Aorta (tissue), 5 donors: ENCODE measurements at places on chromosomes 1 and 21.
A peak's percentile ranks its signal among the peaks of the same experiment; 100 is the strongest.

- H3K4me1 ChIP-seq: no peaks in the 10 kb centered on the region
- no peaks in the 10 kb centered on the region for H3K27me3 ChIP-seq
- DNase-seq: no peak
- no peak overlapping the region for H3K4me3 ChIP-seq
- H3K27ac ChIP-seq: no peak overlapping the region
Observed at GRCh38 chr1:225996946-225997545, 2.1 kb downstream of the SDE2 start.

GRCh38 chr1:3656450-3657095 is 4.3 kb downstream of the TP73 start:
- H3K36me3 ChIP-seq: no peaks in the 10 kb centered on the region
- H3K27me3 ChIP-seq: no peaks in the 10 kb centered on the region
- H3K4me3 ChIP-seq: no peak overlapping the region
- no peak overlapping the region for H3K27ac ChIP-seq
- H3K4me1 ChIP-seq: no peaks in the 10 kb centered on the region

- no peak for DNase-seq
- H3K4me3 ChIP-seq: no peak overlapping the region
- H3K4me1 ChIP-seq: no peaks in the 10 kb centered on the region
- H3K27me3 ChIP-seq: no peaks in the 10 kb centered on the region
Observed at GRCh38 chr1:75937034-75937433, 4.8 kb upstream of the ASB17 start.

GRCh38 chr1:168893359-168893801 is 164.4 kb upstream of the DPT start:
- H3K27ac ChIP-seq: no peak overlapping the region
- peaks cover 2% of the 10 kb centered on the region for H3K4me1 ChIP-seq
- no peak overlapping the region for H3K4me3 ChIP-seq
- DNase-seq: no peak

DNA sequence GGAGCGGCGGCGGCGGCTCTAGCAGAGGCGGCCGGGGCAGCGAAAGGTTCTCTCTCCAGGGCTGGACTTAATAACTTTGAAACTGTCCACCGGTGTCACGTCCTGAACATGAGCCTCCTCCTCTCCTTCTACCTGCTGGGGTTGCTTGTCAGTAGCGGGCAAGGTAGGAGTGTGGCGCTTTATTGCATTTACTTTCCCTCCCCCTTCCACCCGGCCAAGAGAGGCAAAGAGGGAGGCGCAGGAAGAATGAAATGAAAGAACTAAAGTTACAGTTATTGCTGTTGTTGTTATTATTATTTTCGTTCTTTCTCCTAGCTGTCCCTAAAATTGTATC is 214 bp downstream of the NCAM2 start:
- H3K4me1 ChIP-seq: no peaks in the 10 kb centered on the region
- no peak for DNase-seq
- H3K4me3 ChIP-seq: peak overlapping the region; percentile 54
- H3K36me3 ChIP-seq: no peaks in the 10 kb centered on the region

- H3K27ac ChIP-seq: peak overlapping the region; percentile 78
- no peak for DNase-seq
- H3K4me1 ChIP-seq: no peaks in the 10 kb centered on the region
- no peak overlapping the region for H3K4me3 ChIP-seq
- H3K36me3 ChIP-seq: no peaks in the 10 kb centered on the region
Observed at GRCh38 chr1:230270559-230271281, 155.4 kb downstream of the PGBD5 start.

- no peaks in the 10 kb centered on the region for H3K4me1 ChIP-seq
- no peak for DNase-seq
- no peaks in the 10 kb centered on the region for H3K36me3 ChIP-seq
- H3K4me3 ChIP-seq: no peak overlapping the region
Observed at GRCh38 chr1:6035303-6035702, 10.4 kb upstream of the KCNAB2 start.

DNA sequence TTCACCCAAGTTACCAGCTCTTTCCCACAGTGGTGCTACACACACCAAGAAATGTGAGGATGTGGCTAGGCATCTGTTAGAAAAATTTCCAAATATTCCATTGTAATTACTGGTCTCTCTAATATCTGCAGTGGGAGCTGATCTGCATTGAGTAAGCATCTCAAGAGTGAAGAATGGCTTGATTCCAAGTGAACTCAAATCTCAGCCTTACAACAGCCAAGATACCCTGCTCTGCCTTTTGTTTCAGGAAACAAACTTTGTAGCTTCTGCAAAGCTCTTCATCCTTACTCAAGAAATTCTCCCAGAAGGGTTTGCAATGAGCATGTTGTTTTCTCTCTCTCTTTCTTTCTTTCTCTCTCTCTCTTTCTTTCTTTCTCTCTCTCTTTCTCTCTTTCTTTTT is 181.1 kb downstream of the FCRL5 start:
- no peaks in the 10 kb centered on the region for H3K36me3 ChIP-seq
- H3K4me1 ChIP-seq: no peaks in the 10 kb centered on the region
- H3K4me3 ChIP-seq: no peak overlapping the region
- H3K27ac ChIP-seq: no peak overlapping the region
- H3K27me3 ChIP-seq: no peaks in the 10 kb centered on the region
- DNase-seq: no peak

DNA sequence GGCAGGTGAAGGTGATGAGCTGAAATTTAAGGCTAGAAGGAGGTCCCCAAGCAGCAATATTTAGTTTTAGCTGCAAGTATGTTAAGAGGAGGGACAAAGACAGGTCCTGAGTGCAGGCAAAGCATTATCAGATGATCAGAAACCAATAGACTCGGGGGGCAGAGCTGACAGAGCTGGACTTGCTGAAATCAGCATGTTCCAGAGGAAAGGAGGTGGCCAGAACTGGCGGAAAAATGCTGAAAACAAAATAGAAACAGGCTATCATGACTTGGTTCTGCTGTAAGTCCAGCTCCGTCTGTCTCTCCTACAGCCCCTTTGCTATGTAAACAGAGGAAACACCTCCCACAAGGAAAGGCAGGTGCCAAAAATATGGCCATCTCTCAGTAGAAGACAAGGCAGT is at the start of gene CD5L:
Gene CD5L, minus strand, starts transcription at position 101 of the 400 bp plus-strand sequence. CDS start 107 bp downstream, outside the sequence.
- DNase-seq: no peak
- no peak within 1 kb of the TSS for H3K27ac ChIP-seq
- no peak within 1 kb of the TSS for H3K4me3 ChIP-seq
- no peaks in the 10 kb centered on the region for H3K27me3 ChIP-seq
- no peaks in the 10 kb centered on the region for H3K4me1 ChIP-seq
- H3K36me3 ChIP-seq: no peaks in the 10 kb centered on the region

- H3K36me3 ChIP-seq: no peaks in the 10 kb centered on the region
- no peak overlapping the region for H3K27ac ChIP-seq
- DNase-seq: no peak
Observed at GRCh38 chr1:164777518-164777917, 218.5 kb downstream of the PBX1 start.

GRCh38 chr1:174367892-174368291 is 79.9 kb upstream of the GPR52 start:
- H3K4me3 ChIP-seq: no peak overlapping the region
- no peaks in the 10 kb centered on the region for H3K36me3 ChIP-seq
- H3K4me1 ChIP-seq: no peaks in the 10 kb centered on the region
- no peak overlapping the region for H3K27ac ChIP-seq
- DNase-seq: peak; percentile 52

- no peak overlapping the region for H3K27ac ChIP-seq
- H3K4me3 ChIP-seq: no peak overlapping the region
- no peak for DNase-seq
- H3K4me1 ChIP-seq: no peaks in the 10 kb centered on the region
- H3K36me3 ChIP-seq: no peaks in the 10 kb centered on the region
- H3K27me3 ChIP-seq: no peaks in the 10 kb centered on the region
Observed at GRCh38 chr1:112762541-112763500, 47.7 kb upstream of the PPM1J start.

DNA sequence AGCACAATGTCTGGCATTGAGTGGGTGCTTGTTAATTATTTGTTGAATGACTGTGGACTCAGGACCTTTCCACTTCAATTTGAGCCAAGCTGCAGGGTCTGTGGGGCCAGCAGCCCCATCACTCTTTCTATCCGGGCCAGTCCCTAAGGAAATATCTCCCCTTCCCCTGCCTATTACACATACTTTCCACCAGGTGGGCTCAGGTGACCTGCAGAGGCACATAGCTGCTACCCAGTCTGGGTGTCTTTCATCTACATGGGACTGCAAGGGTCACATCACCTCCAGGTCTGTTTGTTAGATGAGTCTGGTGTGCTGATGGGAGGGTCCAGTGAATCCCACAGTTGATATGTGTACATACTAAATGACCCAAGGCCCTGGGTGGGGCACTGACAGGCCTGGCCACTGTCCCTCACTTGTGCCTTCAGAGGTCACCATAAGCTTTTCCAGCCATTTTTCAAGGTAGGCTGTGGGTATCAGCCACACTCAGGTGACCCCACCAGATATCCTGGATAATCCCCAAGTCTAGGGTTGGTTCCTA is 59.5 kb upstream of the KDM4A start:
- no peaks in the 10 kb centered on the region for H3K4me1 ChIP-seq
- H3K4me3 ChIP-seq: no peak overlapping the region
- DNase-seq: no peak
- H3K27me3 ChIP-seq: no peaks in the 10 kb centered on the region

DNA sequence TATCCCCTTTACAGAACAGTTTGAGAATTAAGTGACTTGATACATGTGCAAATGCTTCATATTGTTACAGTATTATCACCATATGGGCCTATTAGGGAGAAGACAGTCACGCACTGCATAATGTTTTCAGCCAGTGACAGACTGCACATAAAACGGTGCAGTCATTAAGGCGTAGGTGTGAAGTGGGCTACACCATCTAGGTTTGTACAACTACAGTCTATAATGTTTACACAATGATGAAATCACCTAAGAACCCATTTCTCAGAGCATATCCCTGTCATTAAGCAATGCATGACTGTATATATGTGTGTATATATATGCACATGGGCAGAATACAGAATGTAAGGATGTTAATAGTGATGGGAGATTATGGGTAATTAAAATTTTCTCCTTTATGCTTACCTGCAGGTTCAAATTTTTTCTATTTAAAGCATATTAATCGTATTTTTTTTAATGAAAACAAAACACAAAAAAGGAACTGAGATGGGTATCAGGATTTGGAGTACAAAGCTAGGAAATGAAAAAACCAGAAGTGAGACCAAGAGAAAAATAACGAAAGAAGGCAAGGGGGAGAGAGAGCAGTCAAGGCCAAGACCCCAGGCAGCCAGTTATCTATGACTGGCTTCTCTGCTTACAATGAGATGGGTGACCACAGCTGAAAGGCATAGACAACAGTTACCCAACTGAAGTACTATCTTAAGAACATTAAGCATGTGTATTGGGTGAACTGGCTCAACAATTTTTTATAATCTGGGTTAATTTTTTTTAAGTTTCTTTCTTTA is 122.9 kb upstream of the DAB1 start:
- no peak overlapping the region for H3K4me3 ChIP-seq
- no peaks in the 10 kb centered on the region for H3K4me1 ChIP-seq
- H3K27me3 ChIP-seq: no peaks in the 10 kb centered on the region
- no peak for DNase-seq
- no peak overlapping the region for H3K27ac ChIP-seq
- H3K36me3 ChIP-seq: no peaks in the 10 kb centered on the region

DNA sequence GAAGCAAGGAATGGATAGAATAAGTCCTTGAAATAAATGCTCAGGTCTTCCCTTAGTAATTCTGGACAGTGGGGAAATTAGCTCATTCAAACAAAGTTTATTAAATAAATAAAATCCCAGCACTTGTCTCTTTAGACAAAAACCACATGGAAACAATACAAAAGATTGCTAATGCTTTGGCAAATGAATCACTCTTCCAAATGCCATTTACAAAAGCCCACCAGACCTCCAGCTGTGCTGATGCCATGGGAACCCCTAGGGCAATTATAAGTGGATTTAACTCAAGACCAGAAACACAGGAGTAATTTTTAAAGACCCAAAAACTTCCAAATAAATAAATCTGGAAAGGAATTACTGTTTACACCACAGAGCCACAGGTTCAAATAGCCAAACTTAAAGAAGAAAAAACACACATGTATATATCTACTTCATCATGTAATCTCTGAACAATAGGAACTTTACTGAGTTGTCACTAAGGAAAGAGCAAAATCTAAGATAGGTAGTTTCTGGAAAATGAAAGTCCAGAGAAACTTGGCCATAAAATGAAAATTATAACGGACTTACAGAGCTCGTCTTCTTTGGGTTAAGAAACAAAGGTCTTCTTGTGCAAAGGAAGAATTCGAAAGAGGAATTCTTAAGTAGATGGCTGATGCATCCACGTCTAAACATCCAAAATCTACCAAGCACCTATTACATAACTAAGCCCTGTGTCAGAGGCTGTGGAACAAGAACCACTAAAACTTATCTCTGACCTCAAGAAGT is 399.4 kb downstream of the SMYD3 start:
- DNase-seq: no peak
- H3K27ac ChIP-seq: no peak overlapping the region
- no peaks in the 10 kb centered on the region for H3K27me3 ChIP-seq
- H3K4me3 ChIP-seq: no peak overlapping the region
- no peaks in the 10 kb centered on the region for H3K36me3 ChIP-seq

DNA sequence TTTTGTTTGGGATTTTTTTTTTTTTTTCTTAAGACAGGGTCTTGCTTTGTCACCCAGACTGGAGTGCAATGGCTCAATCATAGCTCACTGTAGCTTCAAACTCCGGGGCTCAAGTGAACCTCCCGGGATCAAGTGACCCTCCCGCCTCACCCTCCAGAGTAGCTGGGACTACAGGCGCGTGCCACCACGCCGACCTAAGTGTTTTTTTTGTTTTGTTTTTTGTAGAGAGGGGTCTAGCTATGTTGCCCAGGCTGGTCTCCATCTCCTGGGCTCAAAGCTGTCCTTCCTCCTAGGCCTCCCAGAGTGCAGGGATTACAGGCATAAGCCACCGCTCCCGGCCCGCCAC is 776 bp downstream of the HLCS start:
- peak overlapping the region; percentile 5 for H3K27ac ChIP-seq
- H3K4me1 ChIP-seq: no peaks in the 10 kb centered on the region
- peak overlapping the region; percentile 97 for H3K4me3 ChIP-seq
- no peak for DNase-seq

- no peaks in the 10 kb centered on the region for H3K27me3 ChIP-seq
- H3K4me1 ChIP-seq: no peaks in the 10 kb centered on the region
- H3K27ac ChIP-seq: no peak overlapping the region
- no peaks in the 10 kb centered on the region for H3K36me3 ChIP-seq
Observed at GRCh38 chr1:3560251-3560871, 50.9 kb downstream of the MEGF6 start.

GRCh38 chr1:13510499-13510898 is 3.3 kb downstream of the LRRC38 start:
- no peak overlapping the region for H3K4me3 ChIP-seq
- H3K4me1 ChIP-seq: no peaks in the 10 kb centered on the region
- H3K27me3 ChIP-seq: no peaks in the 10 kb centered on the region
- no peak overlapping the region for H3K27ac ChIP-seq
- H3K36me3 ChIP-seq: no peaks in the 10 kb centered on the region
- no peak for DNase-seq

GRCh38 chr1:94998748-94999147 is 71.8 kb upstream of the CNN3 start:
- H3K27me3 ChIP-seq: no peaks in the 10 kb centered on the region
- no peak overlapping the region for H3K27ac ChIP-seq
- H3K36me3 ChIP-seq: no peaks in the 10 kb centered on the region

GRCh38 chr1:66725885-66726665 is 26.2 kb upstream of the DYNLT5 start:
- H3K4me3 ChIP-seq: no peak overlapping the region
- peaks cover 4% of the 10 kb centered on the region for H3K36me3 ChIP-seq
- no peak overlapping the region for H3K27ac ChIP-seq
